ENCODE measurements at places on chromosomes 2 and 18.

DNA sequence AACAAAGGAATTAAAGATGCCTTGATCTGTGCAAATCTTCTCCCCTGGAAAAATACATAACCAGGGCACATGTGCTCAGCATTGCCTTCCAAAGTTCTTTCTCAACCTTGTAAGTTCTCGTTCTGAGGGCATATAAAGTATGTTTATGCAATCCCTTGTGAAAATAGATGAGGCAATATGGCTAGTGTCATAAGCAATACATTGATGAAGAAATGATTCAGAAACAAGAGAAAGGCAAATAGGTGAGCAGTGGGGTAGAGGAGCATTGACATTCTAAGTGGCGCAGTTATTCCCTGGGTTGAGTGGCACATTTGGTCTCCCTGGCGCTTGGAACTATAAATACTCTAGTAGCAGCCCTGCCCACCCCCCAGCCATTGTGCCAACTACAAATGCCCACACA is 57.4 kb upstream of the PGAP1 start:
- DNase-seq, result no peak

- DNase-seq, result no peak
These were observed 402.1 kb downstream of the ZNF521 start for GRCh38 chr18:24949908-24950307.

- DNase-seq, result no peak
These were observed 104.4 kb downstream of the RGPD3 start for GRCh38 chr2:106363791-106364190.

DNA sequence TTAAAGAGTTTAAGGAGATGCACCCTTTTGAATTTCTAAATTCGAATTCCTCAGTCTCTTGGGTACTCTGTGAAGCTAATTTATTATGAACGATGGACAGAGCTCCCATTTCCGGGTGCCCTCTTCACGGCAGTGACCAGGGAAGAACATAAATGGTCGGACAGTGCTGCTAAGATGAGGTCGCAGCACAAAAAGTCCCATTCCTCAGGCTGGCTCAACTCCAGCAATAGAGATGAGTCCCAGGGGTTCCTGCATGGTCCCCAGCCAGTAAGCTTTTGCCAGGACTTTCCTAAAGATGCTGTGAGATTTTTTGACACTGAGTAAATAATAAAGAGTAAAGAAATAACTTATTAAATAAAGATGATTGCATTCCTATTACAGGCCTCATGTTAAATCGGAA is 43.0 kb upstream of the STK39 start:
- no peak for DNase-seq

- no peak for DNase-seq
These were observed 54.0 kb downstream of the MEIS1 start for GRCh38 chr2:66488946-66489345.

GRCh38 chr18:76658627-76659026 is 163.6 kb upstream of the ZNF516 start:
- DNase-seq, result no peak

DNA sequence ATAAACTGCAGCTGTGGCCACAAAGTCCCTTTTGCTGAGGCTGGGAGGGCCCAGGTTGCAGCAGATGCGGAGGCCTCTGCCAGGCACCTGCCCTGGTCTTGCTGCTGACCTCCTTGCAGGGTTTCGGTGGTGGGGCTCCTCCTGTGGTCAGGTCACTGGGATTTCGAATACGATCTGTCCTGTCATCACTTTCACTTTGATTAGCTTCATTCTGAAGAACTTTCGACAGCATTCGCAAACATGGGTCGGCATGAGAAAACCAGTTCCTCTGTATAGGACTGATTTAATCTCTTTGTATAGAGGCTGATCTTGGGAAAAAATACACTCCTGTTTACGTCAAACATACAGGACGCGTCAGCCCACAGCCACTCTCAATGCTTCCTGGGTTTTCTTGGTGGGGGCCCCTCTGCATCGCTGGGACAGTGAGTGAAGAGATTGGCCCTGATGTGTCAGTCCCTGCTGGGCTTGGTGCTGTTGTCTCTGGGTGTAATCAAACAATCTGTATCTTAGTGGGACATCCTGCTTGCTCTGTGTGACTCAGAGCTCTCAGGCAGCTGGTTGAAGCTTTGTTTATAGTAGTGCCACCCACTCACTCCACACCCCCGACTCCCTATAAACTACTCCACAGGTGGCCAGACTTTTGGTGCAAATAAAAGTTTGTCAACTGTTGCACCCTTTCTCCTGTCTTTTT is 209.4 kb upstream of the CXCR4 start:
- DNase-seq, result no peak

GRCh38 chr18:58258692-58259342 is 214.8 kb downstream of the NEDD4L start:
- no peak for DNase-seq

- DNase-seq, result no peak
These were observed 25.2 kb downstream of the IFIH1 start for GRCh38 chr2:162293122-162293786.

- DNase-seq, result no peak
These were observed 420.1 kb upstream of the ACVR2A start for GRCh38 chr2:147424766-147425165.

GRCh38 chr2:241767464-241768250 is 9.0 kb upstream of the GAL3ST2 start:
- no peak for DNase-seq

- no peak for DNase-seq
These were observed 22.7 kb upstream of the INO80D start for GRCh38 chr2:206108713-206109112.

- DNase-seq, result no peak
These were observed 39.4 kb upstream of the GPAT2 start for GRCh38 chr2:96074156-96074555.

GRCh38 chr2:35976611-35977010 is 379.0 kb upstream of the CRIM1 start:
- no peak for DNase-seq

- DNase-seq, result no peak
These were observed 37.9 kb upstream of the GBX2 start for GRCh38 chr2:236205867-236206645.

GRCh38 chr2:173614265-173614930 is 259.7 kb downstream of the CDCA7 start:
- DNase-seq, result no peak
